Smooth muscle cell of the brain vasculature (primary cell): ENCODE measurements at places on chromosomes 2 and 18.

- no peak for DNase-seq
Observed at GRCh38 chr2:33365264-33365970, 111.0 kb upstream of the RASGRP3 start.

DNA sequence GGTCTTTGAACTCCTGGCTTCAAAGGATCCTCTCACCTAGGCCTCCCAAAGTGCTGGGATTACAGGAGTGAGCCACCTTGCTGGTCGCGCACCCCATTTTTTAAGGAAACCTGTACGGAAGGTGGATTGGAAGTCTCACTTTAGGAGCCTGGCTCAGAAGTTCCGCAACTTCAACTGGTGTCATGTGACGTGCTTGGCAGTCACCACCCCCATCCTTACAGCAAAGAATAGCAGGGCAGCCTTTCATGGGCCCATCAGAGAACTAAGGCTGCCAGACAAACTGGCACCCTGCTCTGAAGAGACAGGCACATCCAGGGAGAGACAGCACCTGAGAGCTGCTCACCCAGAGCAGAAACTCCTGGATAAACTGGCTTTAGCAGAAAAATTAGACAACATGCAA lies 3.3 kb upstream of the SLC66A2 start:
- DNase-seq = no peak

DNA sequence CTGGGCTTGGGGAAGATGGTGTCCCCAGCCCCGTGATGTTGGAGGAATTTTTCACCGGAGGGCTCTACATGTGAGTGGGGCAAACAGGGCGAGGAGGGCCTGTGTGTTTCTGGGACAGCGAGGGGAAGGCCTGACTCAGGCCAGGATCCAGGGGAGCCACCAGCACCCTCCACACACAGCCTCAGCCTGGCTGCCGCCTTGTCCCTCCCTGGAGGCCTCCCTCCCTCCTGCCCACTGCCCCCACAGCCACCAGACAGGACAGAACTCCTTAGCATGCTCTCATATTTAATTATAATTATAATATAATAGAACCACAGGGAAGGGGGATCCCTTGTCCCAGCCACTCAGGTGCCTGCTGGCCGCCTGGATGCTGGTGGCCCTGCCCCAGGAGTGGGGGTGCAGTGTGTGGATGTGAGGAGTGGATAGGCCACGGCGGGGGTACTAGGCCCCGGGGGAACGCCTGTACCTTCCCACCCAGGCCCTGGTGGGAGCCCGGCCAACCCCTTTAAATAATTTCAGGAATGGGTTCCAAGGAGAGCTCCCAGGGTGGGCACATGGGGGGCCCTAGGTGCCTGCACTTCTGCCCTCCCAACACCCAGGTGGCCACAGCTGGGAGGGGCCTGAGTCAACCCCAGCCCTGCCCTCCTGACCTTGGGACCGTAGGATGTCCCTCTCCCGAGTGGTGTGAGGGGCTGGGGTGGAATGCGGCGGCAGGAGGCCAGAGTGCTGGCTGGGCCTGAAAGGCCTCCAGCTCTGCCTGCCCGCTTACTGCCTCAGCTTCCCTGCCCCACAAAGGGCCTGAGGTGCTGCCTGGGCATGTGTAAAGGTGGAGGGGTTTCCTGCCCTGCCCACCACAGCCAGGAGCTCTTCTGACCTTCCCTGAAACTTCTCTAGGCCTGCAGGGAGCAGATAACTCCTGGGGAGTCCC lies 8.8 kb downstream of the PDCD1 start:
- no peak for DNase-seq

DNA sequence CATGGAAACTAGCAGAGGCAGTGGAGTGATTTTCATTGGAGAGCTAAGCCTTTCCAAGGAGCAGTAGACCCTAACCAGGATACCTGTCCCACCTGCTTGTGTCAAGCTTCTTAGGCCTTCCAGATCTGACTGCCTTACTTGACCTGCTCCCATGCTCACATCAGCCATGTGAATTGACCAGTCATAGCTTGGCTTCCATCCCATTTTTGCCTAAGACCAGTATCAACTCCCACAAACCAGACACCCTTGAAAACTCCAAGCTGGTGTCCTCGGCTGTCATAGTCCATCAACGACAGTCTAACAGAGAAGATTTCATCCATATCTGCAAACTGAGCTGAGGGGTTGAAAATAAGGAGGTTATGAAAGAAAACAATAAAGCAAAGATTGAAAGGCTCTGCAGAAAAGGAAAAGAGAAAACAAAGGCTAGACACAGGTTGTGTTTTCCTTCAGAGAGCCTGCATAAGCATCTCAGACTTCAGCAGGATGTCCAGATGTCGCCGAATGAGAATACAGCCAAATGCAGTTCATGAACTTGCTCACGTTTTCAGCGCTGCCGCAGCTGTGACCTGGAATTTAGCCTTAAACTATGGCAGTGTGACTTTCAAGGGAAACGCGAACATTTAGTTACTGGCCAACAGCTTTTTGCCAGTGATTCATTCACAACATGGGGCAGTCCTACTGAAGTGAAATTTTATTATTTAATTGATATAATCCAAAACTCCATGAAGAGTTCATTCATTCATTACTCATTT lies 868.1 kb upstream of the ID2 start:
- peak; percentile 44 for DNase-seq

- DNase-seq = no peak
Observed at GRCh38 chr2:42754776-42755140, 9.2 kb downstream of the OXER1 start.

- DNase-seq = no peak
Observed at GRCh38 chr2:241888641-241889040, 19.1 kb downstream of the RTP5 start.

GRCh38 chr2:208142925-208143799 lies 2.8 kb downstream of the CRYGB start:
- DNase-seq = no peak

DNA sequence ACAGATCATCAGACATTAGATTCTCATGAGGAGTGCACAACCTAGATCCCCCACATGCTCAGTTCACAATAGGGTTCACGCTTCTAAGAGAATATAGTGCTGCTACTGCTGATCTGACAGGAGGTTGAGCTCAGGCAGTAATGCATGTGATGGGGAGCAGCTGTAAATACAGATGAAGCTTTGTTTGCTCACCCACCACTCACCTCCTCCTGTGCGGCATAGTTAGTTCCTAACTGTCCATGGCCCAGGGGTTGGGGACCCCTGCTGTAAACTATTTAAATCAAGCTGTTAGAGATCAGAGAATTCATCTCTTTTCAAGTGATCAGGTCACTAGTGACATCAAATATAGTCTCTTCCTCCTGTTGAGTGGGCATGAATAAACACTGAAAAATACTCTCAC lies 88.8 kb upstream of the ACVR2A start:
- DNase-seq = no peak
